ENCODE measurements at places on chromosomes 5 and 9.

DNA sequence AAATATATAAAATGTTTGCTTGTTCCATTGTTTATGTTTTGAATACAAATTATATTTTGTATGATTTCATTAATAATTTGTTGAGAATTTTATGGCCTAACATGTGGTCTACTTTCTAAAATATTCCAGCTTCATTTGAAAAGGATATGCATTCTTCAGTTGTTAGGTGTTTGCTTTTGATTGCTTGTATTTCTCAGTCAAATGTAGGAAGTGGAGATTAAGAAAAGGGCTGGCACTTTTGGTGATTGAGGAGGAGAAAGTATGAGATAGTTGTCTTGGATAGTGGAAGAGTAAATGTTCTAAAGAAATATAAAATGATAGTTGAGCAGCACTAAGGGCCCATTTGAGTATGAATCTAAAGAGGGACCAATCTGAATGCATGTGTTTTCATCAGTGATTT lies 23.1 kb downstream of the JAK2 start:
- no peak for DNase-seq

DNA sequence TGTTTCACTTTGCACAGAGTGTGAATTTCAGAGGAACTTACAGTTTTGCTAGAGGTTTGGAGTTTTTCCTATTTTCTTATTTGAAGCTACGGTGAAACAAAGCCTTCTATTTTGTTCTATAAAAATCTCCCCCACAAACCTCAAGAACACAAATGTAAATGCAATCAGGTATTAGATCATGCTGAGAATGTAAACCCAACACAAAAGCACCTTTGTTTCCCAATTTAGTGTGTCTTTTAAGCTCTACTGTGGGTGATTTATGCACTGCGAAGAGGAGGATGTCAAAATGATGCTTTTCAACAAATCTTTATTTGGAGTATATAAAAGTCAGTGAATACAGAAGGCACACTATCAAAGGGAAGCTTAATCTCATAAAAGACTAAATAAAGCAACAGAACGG lies 4.3 kb upstream of the DRD1 start:
- no peak for DNase-seq

- DNase-seq, result no peak
Measured at GRCh38 chr5:4275232-4275631, 679.6 kb downstream of the IRX1 start.

GRCh38 chr5:989961-990530 lies 18.6 kb upstream of the NKD2 start:
- no peak for DNase-seq

- no peak for DNase-seq
Measured at GRCh38 chr5:174531782-174532191, 192.6 kb upstream of the MSX2 start.

DNA sequence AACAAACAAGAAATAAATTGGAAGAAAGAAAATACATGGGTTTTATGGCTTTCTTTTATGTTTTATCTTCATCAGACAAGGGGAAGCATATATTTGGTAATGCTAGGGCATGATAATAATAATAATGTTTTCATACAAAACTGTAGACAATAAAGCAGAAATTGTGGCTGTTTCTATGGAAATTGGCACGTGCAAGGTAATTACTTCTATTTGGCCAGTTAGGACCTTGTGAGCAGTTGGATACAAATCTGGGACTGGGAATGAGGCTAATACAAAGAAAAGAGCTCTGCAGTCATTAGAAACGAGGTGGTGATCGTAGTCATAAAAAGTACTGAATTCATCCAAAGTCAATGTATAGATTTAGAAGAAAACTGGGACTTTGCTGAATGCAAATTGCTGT lies 233.6 kb downstream of the EFNA5 start:
- no peak for DNase-seq

- DNase-seq, result no peak
Measured at GRCh38 chr9:124373386-124373785, 41.9 kb downstream of the PSMB7 start.

DNA sequence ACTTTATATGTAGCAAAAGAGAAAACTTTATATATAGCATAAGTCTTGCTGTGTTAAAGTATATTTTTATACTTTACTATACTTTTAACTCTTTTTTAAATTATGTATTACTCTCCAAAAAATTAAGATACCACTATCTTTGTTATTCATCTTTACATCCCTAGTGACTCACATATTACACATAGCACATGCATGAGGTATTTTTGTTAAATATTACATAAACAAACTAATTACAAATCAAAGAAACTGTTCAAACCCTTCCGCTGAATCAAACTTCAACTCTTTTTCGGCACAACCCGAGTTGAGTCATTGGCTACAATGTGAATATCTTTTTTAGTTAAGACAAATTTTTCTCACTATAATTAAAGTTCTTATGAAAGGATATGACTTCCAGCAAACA lies 32.1 kb downstream of the NADK2 start:
- DNase-seq, result no peak

GRCh38 chr9:318646-319045 lies 104.0 kb downstream of the DOCK8 start:
- no peak for DNase-seq

DNA sequence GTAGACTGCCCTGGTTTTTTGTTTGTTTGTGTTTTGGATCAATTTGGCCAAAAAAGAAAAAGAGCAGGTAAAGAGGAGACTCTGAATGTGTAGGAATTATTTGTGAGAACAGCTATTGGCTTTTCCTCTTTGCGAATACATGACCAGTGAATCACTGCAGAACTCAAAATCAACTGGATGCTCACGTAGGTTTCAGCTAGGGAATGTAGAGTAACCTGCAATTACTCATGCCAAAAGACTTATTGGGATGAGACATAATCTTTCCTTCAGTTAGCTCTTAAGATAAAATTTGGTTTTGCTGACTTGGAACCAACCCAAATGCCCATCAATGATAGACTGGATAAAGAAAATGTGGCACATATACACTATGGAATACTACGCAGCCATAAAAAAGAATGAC lies 348.0 kb downstream of the NPR3 start:
- no peak for DNase-seq

- no peak for DNase-seq
Measured at GRCh38 chr5:96972599-96973334, 36.9 kb downstream of the LNPEP start.

- peak; percentile 19 for DNase-seq
Measured at GRCh38 chr9:120755810-120756434, 37.3 kb downstream of the FBXW2 start.

GRCh38 chr9:127389381-127390247 lies 7.4 kb upstream of the SLC2A8 start:
- no peak for DNase-seq

DNA sequence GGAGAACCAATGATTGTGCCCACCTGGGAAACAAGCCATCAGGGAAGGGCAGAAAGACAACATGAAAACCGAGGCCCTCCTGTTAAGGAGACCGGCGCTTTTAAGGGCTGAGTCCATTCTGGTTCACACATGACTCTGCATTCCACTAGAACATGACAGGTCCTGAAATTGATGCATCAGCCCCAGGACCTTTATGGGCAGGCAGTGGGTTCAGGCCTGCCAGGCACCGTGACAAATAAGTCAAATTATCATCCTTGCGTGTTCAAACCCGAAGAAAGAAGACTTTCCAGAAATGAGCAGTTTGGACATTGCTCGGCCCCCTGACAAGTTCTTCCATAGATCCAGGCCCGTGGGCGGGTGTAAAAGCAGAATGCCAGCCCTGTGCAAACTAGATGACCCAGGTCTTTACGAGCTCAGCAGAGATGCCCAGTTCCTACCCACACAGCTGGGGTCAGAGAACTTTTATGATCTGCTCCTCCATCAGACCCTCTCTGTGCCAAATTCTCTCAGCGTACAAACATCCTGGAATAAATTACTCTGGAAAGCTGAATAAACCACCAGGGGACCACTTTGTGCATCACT lies 295.5 kb upstream of the WWC1 start:
- no peak for DNase-seq

GRCh38 chr5:64505769-64506566 lies at the start of gene RGS7BP:
RGS7BP (plus strand) TSS chr5:64506015; CDS start chr5:64506625, 610 bp downstream.
- peak; percentile 27 for DNase-seq

- no peak for DNase-seq
Measured at GRCh38 chr9:126116351-126117157, 210.1 kb upstream of the MVB12B start.

GRCh38 chr5:149134778-149135500 lies 6.4 kb upstream of the ABLIM3 start:
- DNase-seq, result no peak

DNA sequence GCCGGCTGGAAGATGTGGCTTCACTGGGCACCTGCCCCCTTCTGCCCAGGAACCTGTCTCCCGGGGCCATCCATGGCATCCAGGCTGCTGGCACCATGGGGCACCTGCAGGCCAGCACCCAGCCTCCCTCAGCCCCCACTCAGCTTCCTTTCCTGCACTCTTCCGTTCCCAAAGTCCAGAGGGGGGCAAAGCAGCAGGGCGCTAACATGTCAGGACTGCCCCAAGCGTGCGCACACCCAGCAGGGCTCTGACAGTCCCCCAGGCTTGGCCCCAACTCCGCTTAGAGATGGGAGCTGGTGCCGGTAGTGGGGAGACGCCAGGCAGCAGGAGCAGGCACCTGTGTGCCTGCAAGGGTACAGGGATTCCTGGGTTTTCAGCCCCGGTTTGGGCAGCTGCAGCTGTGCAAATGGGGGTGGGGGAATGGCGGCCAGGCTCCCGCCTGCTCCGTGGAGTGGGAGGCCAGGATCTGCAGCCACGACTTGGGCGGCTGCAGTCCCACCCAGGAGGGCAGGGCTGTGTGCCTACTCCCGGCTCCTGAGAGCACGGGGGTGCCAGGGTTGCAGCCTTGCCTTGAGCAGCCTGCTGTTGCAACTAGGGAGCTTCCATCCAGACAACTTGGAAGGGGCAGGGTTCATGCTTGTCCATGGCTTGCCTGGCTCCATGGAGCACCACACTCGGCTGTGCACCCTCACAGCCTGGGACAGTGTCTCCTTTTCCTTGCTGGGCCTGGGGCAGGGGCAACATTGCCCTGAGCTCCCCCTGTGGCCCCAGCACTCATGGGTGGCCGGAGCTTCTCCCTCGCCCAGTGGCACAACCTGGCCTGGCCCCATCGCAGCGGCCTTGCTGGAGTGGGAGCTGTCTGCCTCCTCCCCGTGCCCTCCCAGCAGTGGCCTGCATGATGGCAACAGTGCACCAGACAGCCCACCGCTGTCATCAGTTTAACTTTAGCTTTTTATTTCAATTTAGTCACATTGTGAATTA lies 561.1 kb downstream of the MTRR start:
- no peak for DNase-seq

- no peak for DNase-seq
Measured at GRCh38 chr9:113355040-113355596, 5.8 kb downstream of the BSPRY start.

DNA sequence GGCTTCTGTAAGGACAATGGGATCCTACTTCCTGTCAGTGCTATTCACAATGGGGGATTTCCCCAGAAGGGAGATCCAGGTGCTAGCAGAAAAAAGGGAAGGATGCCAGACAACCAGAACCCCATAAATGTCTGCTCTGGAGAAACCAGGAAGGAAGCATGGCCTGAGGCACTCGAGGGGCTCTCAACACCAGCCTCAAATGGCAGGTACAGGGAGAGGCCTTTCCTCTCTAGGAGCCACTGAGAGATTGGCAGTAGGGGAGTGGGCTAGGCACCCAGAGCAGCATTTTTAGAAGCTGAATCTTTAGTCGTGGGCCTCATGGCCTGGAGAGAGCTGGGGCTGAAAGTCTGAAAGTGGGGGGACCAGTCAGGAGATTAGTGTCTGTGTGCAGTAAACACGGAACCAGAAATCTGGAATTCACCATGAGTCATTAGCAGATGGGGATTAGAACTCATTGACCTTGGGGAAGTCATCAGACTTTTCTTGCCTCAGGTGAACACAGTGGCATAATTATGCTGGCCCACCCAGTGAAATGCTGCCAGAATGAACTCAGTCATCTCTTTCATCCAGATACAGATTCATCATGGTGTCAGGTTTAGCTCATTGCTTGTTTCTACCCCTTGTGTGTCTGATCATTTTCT lies 28.3 kb downstream of the ARHGEF28 start:
- no peak for DNase-seq

- peak; percentile 8 for DNase-seq
Measured at GRCh38 chr5:149268928-149269557, 2.6 kb upstream of the AFAP1L1 start.

DNA sequence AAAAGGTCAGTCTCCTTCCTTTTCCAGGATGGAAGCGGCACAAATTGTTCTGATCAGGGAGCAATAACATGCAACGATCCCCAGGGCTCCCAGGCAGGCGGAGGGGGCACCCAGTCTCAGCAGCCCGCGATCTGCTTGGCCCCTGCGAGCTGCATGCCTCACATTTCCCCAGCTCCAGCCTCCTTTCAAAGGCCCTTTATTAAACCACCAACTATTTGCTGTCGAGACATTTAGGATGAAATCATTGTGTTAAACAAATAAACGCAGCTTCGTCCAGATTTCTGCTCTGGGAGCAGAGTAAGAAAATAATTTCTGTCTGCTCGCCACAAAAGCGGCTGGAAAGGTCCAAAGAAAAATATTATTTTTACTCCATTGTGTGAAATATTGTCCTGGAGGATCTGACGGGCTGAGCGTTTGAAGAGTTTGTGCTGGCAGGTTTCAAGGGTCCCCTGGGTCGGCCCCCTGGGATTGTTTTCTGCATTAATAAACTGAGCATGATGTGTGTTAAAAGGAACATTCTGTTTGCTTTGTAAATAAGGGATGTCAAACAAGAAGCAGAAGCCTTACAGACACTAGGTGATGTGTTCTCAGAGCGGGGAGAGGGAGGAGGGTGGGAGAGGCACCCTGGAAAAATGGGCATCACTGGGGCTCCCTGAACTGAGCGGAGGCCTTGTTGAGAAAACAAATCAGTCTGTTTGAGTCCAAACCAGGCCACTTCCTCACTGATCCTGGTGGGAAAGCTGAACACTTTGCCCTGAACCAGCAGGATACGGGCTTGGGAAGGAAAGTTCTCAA lies 110.1 kb downstream of the FOXD1 start:
- peak; percentile 47 for DNase-seq

DNA sequence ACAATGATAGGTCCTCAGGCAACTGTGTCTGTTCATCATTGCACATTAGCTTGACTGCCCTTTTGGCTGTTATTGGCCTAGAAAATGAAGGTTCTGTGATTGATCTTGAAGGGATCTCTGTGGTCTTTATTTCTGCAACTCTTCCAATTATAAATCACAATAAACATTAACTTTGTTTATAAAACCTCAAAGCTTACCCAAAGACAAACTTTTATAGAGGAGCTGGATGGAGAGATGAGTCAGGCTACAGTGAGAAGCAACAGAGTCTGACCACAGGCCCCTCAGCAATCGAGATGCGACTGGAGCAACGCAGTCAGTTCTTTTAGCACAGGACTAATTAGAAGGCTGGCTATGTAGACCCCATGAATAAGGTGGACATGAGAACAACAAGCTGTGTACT lies 5.3 kb downstream of the MACROH2A1 start:
- no peak for DNase-seq

- no peak for DNase-seq
Measured at GRCh38 chr9:132069046-132069898, 10.4 kb downstream of the MED27 start.

- no peak for DNase-seq
Measured at GRCh38 chr5:124207118-124207517, 539.3 kb downstream of the ZNF608 start.

- no peak for DNase-seq
Measured at GRCh38 chr5:172827841-172828240, 6.2 kb upstream of the ERGIC1 start.

Data from NCI-H526 (cell line).